ENCODE measurements at places on chromosomes 2 and 18. TPM values are rescaled to one million over a fixed set of nuclear protein-coding genes. Genes with fewer than 3 reads are reported as not detected.

GRCh38 chr2:38610851-38611801 lies 8.4 kb upstream of the HNRNPLL start:
- H3K4me3 ChIP-seq, result no peak overlapping the region
- peak; percentile 63 for DNase-seq
- H3K36me3 ChIP-seq, result no peaks in the 10 kb centered on the region
- H3K27ac ChIP-seq, result no peak overlapping the region
- no peaks in the 10 kb centered on the region for H3K27me3 ChIP-seq
- no peaks in the 10 kb centered on the region for H3K4me1 ChIP-seq

GRCh38 chr18:6553234-6553900 lies 138.7 kb upstream of the L3MBTL4 start:
- no peaks in the 10 kb centered on the region for H3K36me3 ChIP-seq
- H3K4me1 ChIP-seq, result no peaks in the 10 kb centered on the region
- no peak overlapping the region for H3K4me3 ChIP-seq
- H3K27ac ChIP-seq, result no peak overlapping the region

GRCh38 chr18:53038608-53039007 lies 698.6 kb downstream of the DCC start:
- no peaks in the 10 kb centered on the region for H3K4me1 ChIP-seq
- no peak for DNase-seq
- H3K36me3 ChIP-seq, result no peaks in the 10 kb centered on the region

The ETAA1 gene
- total RNA-seq, result 8.6 TPM

DNA sequence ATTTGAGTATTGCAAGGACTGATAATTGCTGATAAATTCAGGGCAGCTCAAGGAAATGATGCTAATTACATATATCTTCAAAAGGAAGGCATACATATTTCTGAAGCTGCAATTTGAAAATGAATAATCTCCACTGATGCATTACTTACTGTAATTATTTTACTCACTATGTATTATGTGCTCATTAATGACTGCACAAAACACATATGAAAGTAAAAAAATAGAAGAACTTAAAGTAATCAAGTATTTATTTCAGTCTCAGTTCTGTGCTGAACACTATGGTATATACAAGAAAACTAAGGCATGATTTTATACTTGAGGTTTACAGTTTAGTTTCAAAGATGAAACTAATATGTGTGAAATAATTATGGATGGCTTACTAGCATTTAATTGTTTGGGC lies 9.3 kb downstream of the ACTR3 start:
- no peak overlapping the region for H3K4me3 ChIP-seq
- H3K4me1 ChIP-seq, result peaks cover 30% of the 10 kb centered on the region
- H3K27me3 ChIP-seq, result no peaks in the 10 kb centered on the region

DNA sequence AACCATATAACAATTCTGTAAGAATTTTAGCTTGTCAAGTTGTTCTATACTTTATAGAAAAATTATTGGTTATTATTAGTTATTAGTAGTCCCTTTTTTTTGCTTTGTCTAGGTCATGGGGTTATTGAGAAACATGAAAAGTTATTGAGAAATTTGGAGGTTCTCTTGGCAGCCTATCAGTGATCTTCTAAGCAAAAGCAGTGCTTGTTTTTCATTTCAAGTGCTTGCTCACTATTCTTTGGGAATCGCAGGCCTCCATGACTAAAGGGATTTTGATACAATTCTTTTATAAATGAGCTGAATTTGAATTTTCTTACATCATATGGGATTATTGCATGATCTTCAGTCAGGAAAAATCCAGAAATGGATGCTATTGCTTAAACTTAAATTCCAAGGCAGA lies 25.8 kb downstream of the PLEKHA3 start:
- peaks cover 21% of the 10 kb centered on the region for H3K36me3 ChIP-seq
- no peak overlapping the region for H3K27ac ChIP-seq
- DNase-seq, result no peak
- no peaks in the 10 kb centered on the region for H3K27me3 ChIP-seq
- H3K4me1 ChIP-seq, result no peaks in the 10 kb centered on the region

DNA sequence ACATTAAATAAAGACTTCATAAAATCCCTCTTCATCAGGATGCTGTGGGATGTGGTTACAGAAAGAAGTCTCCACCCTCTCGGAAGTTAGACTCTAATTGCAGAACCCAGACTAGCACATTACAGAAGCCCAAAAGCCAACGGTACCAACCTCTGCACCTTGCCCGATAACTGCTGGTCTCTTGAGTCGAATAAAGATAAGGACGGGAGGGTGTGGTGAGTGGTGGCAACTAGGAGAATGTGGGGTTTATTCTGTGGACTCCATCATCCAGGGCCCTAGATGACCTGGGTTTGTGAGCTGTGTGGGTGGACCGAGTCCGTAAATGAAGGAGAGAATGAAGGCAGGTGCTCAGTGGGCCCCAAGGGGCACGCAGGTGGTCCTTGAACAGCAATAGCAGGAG lies 462.8 kb upstream of the ID2 start:
- DNase-seq, result no peak
- no peaks in the 10 kb centered on the region for H3K27me3 ChIP-seq
- H3K27ac ChIP-seq, result no peak overlapping the region
- H3K4me1 ChIP-seq, result peaks cover 3% of the 10 kb centered on the region

DNA sequence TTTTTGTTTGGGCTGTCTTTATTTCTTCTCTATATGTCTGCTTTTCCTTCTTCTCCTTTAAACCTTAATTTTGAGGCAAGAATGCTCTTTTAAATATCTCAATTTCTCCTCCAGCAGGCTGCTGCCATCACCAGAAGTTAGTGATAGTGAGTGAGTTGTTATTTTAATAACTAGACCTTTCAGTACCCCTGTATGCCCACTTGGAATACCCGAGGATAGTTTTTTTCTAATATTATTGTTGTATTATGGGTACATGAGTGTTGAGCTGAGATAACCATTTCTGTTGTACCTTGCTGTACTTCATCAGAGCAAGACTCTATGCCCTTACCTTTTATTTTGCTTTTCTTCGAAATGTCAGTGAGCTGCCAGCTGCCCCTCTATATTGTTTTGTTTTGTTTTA lies 50.1 kb downstream of the PPM1B start:
- no peak overlapping the region for H3K4me3 ChIP-seq

The MROH2A gene
- not detected for total RNA-seq

DNA sequence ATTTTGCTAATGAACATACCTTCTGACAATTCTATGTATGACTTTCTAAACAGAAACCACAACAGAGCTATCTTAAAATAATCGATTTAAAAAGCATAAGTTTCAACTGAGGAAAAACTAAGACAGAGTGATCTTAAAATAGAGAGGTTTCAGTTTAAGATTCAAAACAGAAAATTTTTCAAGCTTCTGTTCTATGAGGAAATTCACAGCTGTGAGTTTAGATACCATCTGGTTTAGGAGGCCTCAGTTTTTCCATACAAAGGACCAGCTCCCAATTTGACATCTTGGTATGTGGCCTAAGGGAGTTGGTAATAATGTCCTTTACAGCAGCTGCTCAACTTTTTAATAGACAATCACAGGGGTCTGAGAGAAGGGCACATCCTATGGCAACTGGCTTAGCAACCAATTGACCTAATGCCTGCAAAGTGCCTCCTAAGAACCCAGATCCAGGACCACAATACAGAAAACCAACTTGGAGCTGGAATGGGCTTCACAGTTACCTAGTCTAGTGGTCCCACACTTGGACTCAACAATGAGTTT lies 39.7 kb downstream of the MDH1 start:
- no peak overlapping the region for H3K4me3 ChIP-seq
- H3K36me3 ChIP-seq, result no peaks in the 10 kb centered on the region
- no peak for DNase-seq
- H3K27ac ChIP-seq, result no peak overlapping the region
- no peaks in the 10 kb centered on the region for H3K27me3 ChIP-seq
- no peaks in the 10 kb centered on the region for H3K4me1 ChIP-seq

- no peak for DNase-seq
- H3K36me3 ChIP-seq, result no peaks in the 10 kb centered on the region
- H3K4me3 ChIP-seq, result no peak overlapping the region
- H3K4me1 ChIP-seq, result no peaks in the 10 kb centered on the region
- no peak overlapping the region for H3K27ac ChIP-seq
Observed at GRCh38 chr2:231940795-231941194, 14.6 kb upstream of the NPPC start.

DNA sequence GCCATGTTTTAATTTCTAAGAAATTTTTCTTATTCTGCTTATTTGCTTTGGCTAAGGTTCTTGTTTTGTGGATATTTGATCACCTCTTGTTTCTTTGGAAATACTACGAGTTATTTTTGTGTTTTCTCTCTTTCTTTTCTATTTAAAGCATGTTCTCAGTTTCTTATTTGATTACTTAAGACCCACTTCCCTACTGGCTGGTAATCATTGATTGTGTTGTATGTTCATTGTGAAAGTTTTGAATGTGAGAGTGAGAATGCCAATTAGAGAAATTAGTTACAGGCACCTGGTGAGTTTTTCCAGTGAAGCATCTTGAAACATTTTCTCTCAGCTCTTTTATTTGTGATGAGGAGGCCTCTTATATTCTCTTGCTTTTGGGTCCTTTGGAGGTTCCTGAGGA lies 226.7 kb upstream of the MC4R start:
- H3K4me3 ChIP-seq, result no peak overlapping the region
- no peaks in the 10 kb centered on the region for H3K27me3 ChIP-seq
- no peaks in the 10 kb centered on the region for H3K36me3 ChIP-seq
- H3K4me1 ChIP-seq, result no peaks in the 10 kb centered on the region

The CABYR gene
- total RNA-seq, result 7.8 TPM

DNA sequence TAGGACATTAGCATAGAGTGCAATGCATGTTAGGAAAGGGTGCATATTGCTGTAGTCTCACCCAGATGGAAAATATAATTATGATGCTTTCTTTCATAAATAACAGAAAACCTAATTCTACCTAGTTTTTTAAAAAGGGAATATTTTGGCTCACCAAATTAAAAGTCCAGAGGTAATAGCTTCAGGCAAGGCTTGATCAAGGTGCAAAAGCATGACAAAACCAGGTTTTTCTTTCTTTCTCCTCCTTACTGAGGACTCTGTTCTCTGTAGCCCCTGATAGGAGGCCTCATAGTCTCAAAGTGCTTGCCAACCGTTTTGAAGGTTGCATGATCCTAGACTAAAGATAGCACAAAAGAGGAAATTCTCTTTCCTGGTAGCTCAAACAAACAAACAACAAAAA lies 349.9 kb downstream of the CTNNA2 start:
- DNase-seq, result no peak
- H3K4me1 ChIP-seq, result no peaks in the 10 kb centered on the region
- H3K27ac ChIP-seq, result no peak overlapping the region
- H3K27me3 ChIP-seq, result no peaks in the 10 kb centered on the region
- no peaks in the 10 kb centered on the region for H3K36me3 ChIP-seq

GRCh38 chr18:48935433-48935774 lies 15.4 kb downstream of the SMAD7 start:
- H3K4me3 ChIP-seq, result no peak overlapping the region
- DNase-seq, result no peak
- H3K4me1 ChIP-seq, result peaks cover 87% of the 10 kb centered on the region
- H3K27ac ChIP-seq, result peak overlapping the region; percentile 90

- no peak overlapping the region for H3K27ac ChIP-seq
- no peaks in the 10 kb centered on the region for H3K27me3 ChIP-seq
- H3K36me3 ChIP-seq, result no peaks in the 10 kb centered on the region
Observed at GRCh38 chr18:68956650-68957049, 158.8 kb downstream of the CCDC102B start.

DNA sequence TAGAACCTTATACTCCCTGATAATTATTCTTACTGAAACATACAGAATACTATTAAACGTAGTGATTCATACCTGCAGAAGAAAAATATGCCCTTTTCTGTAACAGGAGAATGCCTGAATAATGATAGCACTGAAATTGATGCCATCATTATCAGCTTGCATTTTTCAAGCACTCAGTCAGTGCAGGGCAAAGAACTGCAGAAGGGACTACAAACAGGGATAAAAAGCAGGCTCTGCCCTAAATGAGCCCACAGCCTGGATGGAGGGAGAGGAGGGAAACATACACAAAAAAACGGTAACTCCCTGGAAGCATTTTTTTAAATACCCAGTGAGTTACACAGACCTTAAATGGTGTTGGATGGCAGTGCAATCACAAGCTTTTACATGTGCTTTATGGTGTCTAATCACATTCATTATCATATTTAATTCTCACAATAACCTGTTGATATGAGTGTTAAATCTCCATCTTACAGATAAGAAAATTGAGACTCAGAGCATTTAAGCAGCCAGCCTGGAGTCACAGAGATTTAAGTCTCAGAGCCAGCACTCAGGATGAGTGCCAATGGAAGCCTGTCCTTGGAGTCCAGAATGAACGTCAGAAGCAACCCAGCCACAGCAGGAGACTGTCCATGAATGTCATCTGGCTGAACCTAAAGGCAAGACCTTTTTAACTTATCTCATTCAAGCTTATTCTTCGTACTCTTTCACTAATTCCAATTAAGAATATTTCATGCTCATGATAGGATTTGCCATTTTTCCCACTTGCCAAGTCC lies 139.3 kb upstream of the CTNNA2 start:
- H3K4me3 ChIP-seq, result no peak overlapping the region
- no peaks in the 10 kb centered on the region for H3K27me3 ChIP-seq
- no peaks in the 10 kb centered on the region for H3K36me3 ChIP-seq
- H3K27ac ChIP-seq, result no peak overlapping the region

- H3K4me1 ChIP-seq, result peaks cover 41% of the 10 kb centered on the region
- no peak for DNase-seq
- H3K36me3 ChIP-seq, result no peaks in the 10 kb centered on the region
- H3K27ac ChIP-seq, result peak overlapping the region; percentile 80
Observed at GRCh38 chr2:101442667-101443061, 32.2 kb downstream of the RFX8 start.

The NOSTRIN gene
- not detected for total RNA-seq

DNA sequence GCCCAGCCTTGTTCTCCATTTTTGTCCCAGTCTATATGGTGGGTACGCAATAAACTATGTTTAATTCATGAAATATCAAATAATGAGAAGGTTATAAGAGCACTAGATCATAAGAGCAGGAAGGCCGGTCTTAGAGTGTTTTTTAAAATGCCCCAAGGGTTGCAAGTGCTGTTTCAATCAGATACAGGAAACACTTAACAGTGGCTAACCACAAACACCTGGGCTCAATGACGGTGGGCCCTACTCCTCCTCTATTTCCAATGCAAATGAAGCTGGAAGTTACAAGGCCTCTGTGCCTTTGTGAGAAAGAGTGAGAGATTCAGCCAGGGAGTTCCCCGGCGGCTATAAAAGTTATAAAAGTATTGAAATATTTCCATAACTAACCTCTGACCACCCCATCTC lies 18.9 kb upstream of the WDR33 start:
- peak; percentile 49 for DNase-seq
- H3K4me1 ChIP-seq, result peaks cover 6% of the 10 kb centered on the region
- H3K4me3 ChIP-seq, result no peak overlapping the region
- H3K27me3 ChIP-seq, result no peaks in the 10 kb centered on the region
- no peaks in the 10 kb centered on the region for H3K36me3 ChIP-seq

The RELCH gene
- total RNA-seq, result 26.6 TPM

The KIAA2012 gene
- not detected for total RNA-seq

- no peak overlapping the region for H3K27ac ChIP-seq
- H3K4me3 ChIP-seq, result no peak overlapping the region
- no peaks in the 10 kb centered on the region for H3K27me3 ChIP-seq
- H3K4me1 ChIP-seq, result no peaks in the 10 kb centered on the region
- H3K36me3 ChIP-seq, result no peaks in the 10 kb centered on the region
- DNase-seq, result no peak
Observed at GRCh38 chr2:3141696-3142095, 235.9 kb downstream of the EIPR1 start.

GRCh38 chr2:328761-329160 lies 40.9 kb upstream of the ALKAL2 start:
- H3K36me3 ChIP-seq, result no peaks in the 10 kb centered on the region
- no peaks in the 10 kb centered on the region for H3K27me3 ChIP-seq
- H3K4me1 ChIP-seq, result no peaks in the 10 kb centered on the region
- H3K4me3 ChIP-seq, result no peak overlapping the region
- H3K27ac ChIP-seq, result no peak overlapping the region

Measured in astrocyte (in vitro differentiated cells and primary cell).